ENCODE measurements at places on chromosomes 3 and 15.

GRCh38 chr3:117558681-117559080 lies 849.1 kb downstream of the TUSC7 start:
- DNase-seq: no peak

GRCh38 chr3:14774431-14774830 lies 44.3 kb upstream of the FGD5 start:
- no peak for DNase-seq

GRCh38 chr15:58608129-58608590 lies 141.3 kb downstream of the ADAM10 start:
- DNase-seq: no peak

DNA sequence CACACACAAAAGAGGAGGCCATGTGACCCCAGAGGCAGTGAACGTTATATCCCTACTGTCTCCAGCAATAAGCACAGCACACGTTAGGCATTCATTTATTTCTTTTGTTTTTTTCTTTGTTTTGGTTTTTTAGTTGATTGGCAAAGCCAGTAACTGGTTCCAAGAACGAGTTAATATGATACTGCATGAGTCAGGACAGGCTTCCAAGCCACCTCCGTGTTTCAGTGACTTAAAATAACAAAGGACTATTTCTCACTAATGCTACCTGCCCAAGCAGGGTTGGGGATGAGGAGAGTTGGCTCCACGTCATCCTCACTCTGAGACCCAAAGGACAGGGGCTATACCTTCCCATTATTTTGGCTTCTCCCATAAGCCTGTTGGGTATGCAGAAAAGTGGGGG lies 130.5 kb downstream of the ST8SIA2 start:
- no peak for DNase-seq

DNA sequence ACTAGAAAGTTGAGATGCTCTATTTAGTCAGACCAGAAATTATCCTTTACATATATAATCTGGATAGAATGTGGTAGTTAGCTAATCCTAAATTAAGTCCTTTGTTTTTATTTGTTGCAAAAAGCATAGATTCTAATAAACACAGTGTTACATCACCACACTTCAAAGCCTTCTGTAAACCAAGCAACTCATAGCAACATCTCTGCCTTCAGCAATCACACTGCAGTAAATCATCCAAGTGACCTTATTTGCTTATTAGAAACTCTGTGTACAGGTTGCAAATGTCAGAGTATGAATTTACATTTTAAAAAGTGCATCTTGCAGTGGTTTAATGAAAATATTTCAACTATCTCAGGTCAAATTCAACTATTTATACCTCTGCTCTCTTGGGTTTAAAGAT lies 242.5 kb downstream of the GBE1 start:
- no peak for DNase-seq

DNA sequence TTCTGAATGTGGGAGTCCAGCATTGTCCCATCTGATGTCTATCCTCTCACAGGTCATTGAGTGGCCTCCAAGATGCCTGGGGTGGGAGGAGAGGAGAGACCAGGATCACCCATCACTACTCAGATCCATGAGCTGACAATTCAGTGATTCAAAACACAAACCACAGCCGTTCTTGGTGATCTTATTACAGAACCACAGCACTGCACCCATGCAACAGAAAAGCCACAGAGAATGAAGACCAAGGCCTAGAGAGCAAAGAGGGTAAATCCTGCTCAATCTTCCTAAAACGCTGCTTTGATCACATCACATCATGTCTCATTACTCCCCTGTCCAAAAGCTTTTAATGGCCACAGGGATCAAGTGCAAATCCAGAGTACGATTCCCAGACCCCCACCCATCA lies 23.5 kb downstream of the ANP32A start:
- DNase-seq: no peak

- no peak for DNase-seq
Measured at GRCh38 chr15:65382146-65382491, 4.3 kb upstream of the IGDCC3 start.

DNA sequence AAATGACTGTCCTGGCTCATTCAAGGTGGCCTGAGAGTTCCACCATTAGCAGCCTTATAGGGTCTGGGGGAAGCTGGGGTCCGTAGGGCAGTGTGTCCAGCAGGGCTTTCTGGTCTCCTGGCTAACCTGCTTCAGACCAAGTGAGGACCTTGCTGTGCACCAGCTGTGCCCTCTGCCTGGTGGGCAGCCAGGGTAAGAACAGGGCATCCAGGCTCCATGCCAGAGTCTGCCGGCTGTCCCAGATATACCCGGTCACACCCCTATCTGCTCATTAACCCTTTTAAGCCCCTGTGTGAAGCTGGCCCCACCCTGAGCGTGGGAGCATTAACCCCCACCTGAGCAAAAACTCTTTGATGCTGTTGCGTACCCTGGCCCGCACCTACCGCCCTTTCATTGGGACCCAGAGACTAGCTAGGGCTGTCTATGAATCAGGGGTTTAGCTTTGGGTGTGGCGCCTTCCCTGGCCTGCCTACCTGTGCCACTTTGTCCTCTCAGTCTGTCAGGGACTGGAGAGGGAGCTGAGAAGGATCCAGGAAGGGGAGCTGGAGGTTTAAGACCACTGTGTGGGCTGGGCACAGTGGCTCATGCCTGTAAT lies 17.6 kb downstream of the SEMA3F start:
- DNase-seq: no peak

DNA sequence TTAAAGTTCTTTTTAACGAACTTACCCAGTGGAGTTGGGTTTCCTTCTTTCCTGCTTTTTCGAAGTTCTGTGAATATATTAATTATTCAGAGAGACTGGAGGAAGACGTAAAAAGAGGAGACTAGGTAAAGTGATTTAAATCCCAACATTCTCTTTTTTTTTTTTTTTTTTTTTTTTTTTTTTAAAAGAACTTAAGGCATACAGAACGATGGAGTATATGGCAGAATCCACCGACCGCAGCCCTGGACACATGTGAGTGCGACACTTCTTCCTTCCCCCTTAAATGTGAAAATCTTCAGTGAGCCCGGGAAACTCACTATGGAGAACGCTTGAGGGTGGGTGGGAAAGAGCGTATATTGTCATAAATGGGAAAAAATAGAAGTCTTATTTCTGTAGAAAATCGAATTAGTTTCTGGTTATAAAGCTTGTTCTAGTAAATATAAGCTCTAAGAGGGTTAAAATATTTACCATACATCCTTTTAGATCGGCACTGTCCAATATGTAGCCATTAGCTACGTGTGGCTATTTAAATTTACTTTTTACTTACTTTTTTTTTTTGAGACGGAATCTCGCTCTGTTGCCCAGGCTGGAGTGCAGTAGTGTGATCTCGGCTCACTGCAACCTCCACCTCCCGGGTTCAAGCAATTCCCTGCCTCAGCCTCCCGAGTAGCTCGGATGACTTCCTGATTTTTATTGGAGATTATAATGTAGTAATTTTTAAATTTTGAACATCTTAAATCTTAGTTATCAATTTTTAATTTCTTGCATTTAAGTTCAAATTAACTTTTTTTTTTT lies 892 bp downstream of the NMD3 start:
- DNase-seq: peak; percentile 42

DNA sequence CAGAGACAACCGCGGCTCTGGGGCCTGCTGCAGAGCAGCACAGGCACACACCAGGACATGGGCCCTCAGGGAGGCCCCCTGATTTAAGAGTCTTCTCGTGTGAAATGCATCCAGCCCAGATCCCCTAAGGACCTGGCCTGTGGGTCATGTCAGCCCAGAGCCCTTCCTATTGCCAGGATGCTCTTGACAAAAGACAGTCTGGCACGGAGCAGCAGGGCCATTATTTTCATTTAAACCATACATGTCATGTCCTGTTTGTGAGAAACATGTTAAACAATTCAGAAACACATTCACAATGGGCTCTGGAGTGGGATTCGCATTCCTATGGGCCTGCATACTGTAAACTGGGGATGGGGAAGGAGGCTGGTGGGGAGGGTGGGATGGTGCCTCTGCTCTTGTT lies 367.4 kb upstream of the WNT5A start:
- DNase-seq: no peak

DNA sequence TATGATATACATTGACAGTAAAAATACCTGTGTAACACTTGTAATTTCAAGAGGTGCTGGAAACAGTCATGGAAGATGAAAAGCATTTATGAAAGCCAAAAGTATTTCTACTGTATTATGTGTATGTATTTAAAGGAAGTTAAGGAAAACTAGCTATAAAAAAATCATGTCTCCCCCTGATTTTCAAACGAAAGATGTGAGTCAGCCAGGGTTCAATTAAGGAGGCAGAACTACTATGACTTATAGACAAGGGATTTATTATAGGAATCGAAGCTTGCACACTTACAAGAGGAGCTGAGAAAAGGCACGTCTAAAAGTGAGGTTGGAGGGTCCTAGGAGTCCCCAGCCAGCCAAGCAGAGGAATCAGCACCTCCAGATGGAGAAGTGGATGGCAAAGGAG lies 119.4 kb downstream of the SUCLG2 start:
- DNase-seq: no peak

- DNase-seq: no peak
Measured at GRCh38 chr3:35500641-35501350, 138.5 kb upstream of the ARPP21 start.

DNA sequence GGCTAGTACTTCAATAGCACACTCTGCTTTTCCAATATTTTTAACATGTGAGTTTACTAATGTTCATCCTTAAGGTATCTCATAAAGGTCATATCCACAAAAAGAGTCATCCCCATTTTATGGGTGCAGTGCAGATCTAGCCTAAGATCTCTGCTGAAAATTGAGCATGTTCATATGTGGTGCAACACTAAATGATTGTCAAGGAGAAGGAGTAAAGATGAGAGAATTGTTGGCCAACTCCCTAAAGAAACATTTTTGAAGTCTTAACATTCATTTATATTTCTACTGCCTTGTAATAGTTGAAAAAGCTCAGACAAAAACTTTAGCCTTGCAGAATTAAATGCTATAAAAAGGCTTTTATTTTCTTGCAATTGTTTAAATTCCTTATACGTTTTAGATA lies 1159.6 kb downstream of the TBL1XR1 start:
- DNase-seq: no peak

DNA sequence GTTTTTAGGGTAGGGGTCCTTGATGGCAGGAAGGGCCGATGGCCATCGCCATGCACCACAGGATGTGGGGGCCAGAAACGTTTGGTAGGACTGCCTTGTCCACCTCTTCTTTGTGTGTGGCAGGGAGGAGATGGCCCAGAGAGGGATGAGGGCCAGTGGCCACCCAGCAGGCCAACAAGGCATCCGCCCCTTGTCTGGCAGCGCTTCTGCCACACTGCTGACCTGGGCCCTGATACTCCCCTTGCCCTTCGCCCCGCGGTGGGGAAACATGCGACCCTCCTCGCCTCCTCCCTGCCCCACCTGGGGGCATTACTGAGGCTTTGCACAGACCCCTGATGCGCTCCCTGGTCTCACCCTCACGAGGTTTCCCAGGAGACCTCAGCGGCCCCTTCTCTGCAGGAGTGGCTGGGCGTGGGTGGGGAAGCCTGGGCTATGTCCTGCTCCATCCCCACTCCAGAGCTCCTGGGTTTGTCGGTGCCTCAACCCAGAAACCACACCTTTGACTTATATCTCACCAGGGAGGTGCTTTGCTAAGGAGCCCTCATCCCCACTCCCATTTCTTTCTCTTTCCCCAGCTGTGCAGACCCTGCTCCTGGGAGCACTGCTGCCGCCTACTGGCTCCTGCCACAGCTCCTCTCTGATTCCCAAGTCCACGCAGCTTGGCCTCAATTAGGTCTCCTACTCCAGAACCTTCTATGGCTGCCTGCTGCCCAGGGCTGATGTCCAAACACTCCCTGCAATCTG lies 38.7 kb downstream of the FEM1B start:
- no peak for DNase-seq

DNA sequence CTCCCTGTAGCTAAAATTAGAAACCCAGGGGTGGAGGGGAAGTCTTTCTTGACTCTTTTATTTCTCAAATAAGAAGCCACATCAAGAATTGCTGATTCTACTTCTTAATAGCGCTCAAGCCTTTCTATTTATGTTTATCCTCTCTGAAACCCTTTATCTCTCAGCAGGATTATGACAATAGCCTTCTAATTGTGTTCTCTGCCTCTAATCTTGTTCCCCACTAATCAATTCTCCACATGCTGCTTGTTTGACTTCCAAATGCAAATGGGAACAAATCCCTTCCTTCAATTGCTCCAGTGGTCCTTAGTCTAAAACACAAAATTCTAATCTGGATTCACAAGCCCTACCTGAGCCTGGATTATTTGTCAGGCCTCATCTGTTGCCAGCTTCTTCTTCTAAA lies 43.7 kb upstream of the CFAP20DC start:
- DNase-seq: no peak

GRCh38 chr15:88956906-88957305 lies 43.7 kb upstream of the MFGE8 start:
- no peak for DNase-seq

- DNase-seq: no peak
Measured at GRCh38 chr3:103127737-103128136, 692.9 kb downstream of the ZPLD1 start.

- no peak for DNase-seq
Measured at GRCh38 chr15:74535388-74536084, 5.5 kb upstream of the ARID3B start.

DNA sequence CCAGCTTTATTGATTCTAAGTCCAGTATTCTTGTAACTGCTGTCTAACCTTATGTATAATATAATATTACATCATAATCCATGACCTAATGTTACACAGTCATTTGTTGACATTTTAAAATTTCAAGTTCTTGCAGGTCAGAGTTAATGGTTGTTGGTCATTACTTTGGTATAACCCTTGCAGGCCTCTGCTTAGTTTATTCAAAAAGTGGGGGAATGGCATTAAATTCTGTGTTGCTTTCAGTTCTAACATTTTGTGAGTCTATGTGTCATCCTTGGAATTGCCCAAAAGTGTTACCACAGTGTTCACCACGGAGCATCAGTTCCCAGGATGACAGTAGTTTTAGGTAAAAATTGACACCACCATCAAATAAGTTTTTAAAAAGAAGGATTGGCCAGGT lies 174.8 kb upstream of the BCL6 start:
- DNase-seq: no peak

GRCh38 chr15:82963471-82964341 lies 11.2 kb upstream of the HOMER2 start:
- DNase-seq: no peak

DNA sequence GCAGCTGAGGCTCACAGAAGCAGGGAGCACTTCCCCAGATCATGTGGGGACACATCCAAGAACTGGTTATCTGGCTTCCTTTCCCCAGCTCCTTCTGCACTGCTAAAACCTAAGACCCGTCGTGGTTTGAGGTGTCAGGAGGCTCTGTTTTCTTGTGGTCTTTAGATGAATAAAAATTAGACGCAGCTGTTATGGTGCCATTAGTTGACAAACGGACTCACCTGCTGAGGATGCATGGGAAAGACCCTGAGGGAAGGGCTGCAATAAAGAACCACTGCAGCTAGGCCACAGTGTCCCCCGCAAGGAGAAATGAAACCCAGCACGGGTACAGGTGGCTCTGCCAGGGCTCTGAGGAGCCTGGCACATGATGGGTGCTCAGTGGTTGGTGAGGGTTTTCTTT lies 99.4 kb downstream of the IQSEC1 start:
- DNase-seq: no peak

All from G401 (cell line).